NCI-H1048 (cell line): ENCODE measurements at places on chromosomes 4 and X.

DNA sequence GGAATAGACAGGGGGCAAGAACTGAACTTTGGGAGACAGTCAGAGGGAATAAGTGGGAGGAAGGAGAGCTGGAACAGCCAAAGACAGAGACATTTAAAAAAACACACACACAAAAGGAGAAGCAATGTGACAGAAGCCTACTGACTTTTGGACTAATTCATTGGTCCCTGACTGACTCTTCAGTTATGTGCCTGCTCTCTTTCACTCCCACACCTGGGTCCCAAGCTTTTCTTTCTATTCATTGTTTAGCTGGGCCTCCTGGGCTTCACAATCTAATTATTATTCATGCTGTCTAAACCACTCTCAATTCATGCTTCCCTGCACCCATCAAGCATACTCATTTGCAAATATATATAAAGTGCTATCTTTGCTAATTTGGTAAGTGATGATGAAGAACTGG is 139.2 kb upstream of the IRS4 start:
- no peak for DNase-seq

- DNase-seq, result no peak
These were observed 1.7 kb downstream of the CD38 start for GRCh38 chr4:15779809-15780208.

DNA sequence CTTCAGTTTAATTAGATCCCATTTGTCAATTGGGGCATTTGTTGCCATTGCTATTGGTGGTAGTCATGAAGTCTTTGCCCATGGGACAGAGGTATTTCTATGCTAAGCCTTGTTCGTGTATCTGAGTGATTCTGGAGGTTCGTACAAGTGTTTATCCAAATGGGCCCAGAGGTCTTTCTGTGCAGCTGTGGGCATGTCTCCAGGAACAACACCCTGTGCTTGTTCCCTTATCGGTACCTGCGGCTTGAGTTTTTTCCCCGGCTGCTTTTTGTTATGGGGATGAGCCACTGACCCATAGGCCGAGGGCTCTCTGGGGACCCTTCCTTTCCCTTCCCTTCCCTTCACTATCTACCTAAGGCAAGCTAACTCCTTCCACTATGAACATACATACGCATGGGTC is 81.4 kb upstream of the WDR1 start:
- DNase-seq, result no peak

DNA sequence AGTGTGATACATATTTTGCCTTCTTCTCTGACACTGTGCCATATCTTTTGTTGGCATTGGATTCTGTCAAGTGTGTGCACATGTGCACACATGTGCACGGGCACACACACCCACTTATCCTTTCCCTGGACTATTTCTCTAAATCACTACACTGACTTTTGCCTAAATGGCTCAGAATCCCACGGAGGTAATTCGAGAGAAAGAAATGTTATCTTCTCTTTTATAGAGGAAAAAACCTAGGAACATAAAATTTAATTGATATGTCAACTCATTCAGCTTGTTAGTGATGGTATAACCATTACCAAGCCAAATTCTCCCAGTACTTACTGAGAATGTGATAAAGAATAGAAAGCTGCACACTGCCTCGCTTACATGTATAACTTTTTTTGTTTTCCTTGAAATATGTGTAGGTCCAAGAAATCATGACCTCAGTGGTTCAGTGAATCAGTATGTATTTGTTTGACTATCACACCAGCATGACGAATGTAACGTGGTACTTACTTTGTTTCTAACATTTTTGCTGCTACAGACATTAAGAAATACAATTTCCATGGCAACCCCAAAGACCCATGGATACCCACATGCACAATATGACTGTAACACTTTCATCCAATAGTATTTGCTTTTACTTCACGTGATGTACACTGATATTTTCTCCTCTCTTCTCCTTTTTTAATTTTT is 163.0 kb downstream of the PCDH7 start:
- DNase-seq, result no peak

GRCh38 chr4:79788884-79789283 is 284.1 kb downstream of the ANTXR2 start:
- DNase-seq, result no peak

- DNase-seq, result no peak
These were observed 743 bp downstream of the NKAP start for GRCh38 chrX:119942831-119943184.

- no peak for DNase-seq
These were observed 2.7 kb upstream of the ITM2A start for GRCh38 chrX:79369871-79370270.

GRCh38 chrX:20472148-20472547 is 205.4 kb upstream of the RPS6KA3 start:
- DNase-seq, result no peak

DNA sequence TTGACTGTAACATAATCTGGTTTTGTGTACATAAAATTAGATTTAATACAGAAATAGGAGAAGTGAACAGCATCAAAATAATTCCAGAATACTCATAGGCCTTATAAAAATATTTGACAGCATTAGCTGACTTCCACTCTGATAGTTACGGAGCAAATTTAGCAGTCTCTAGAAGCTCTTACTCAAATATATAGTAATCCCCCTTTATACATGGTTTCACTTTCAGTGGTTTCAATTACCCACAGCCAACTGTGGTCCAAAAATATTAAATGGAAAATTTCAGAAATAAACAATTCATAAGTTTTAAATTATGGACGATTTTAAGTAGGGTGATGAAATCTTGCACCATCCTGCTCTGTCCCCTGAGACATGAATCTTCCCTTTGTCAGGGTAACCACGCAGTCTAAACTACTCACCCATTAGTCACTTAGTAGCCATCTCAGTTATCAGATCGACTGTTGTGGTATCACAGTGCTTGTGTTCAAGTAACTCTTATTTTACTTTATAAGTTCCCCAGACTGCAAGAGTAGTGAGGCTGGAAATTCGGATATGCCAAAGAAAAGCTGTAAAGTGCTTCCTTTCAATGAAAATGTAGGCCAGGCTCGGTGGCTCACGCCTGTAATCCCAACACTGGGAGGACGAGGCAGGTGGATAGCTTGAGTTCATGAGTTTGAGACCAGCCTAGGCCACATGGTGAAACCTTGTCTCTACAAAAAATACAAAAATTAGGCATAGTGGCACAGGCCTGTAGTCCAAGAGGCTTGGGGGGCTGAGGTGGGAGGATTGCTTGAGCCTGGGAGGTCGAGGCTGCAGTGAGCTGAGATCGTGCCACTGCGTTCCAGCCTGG is 17.2 kb upstream of the RTL9 start:
- DNase-seq, result no peak

- no peak for DNase-seq
These were observed 224.1 kb downstream of the SHROOM3 start for GRCh38 chr4:76659103-76659490.

DNA sequence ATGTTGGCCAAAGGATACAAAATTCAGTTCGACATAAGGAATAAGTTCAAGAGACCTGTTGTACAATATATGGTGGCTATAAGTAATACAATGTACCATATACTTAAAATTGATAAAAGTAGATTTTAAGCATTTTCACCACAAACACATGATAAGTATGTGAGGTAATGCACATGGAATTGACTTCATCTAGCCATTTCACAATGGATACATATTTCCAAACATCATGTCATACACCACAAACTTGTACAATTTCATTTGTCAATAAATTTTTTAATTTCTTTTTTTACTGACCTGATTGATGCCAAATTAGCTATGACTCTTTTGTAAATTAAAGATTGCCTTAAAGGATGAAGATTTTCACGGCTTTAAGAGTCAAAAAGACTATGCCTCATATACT is 103.1 kb upstream of the VCX2 start:
- no peak for DNase-seq

GRCh38 chr4:185774845-185775680 is 36.9 kb downstream of the SORBS2 start:
- DNase-seq, result no peak

GRCh38 chr4:176939445-176939844 is 146.7 kb upstream of the VEGFC start:
- no peak for DNase-seq

- DNase-seq, result no peak
These were observed 1.1 kb upstream of the TMEM164 start for GRCh38 chrX:110001740-110002299.

GRCh38 chr4:23539969-23540569 is 349.8 kb downstream of the PPARGC1A start:
- no peak for DNase-seq

- no peak for DNase-seq
These were observed 42.5 kb downstream of the VGLL1 start for GRCh38 chrX:136574548-136574947.

- no peak for DNase-seq
These were observed 15.0 kb downstream of the TRPC5 start for GRCh38 chrX:112067601-112068000.

- no peak for DNase-seq
These were observed 37.3 kb downstream of the DCUN1D4 start for GRCh38 chr4:51880016-51880915.

GRCh38 chr4:183993676-183994075 is 88.6 kb downstream of the STOX2 start:
- no peak for DNase-seq

- DNase-seq, result no peak
These were observed 31.9 kb downstream of the RHOH start for GRCh38 chr4:40228497-40229365.

DNA sequence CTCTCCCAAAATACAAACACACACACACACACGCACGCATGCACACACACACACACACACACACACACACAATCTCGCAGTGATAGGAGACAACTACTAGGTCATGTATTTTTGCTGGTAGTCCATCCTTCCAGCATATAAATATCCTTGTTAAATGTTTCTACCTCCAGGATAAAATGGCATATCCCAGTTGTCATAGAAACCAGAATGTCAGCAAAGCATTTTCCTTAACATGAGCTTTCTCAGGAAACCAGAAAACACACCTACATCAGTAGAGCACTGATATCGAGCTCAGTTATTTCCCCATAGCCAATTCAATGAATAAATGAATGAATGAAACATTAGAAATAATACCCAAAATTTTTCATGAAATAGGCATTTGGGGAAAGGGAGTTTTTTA is 115.7 kb downstream of the PWWP3B start:
- DNase-seq, result no peak

DNA sequence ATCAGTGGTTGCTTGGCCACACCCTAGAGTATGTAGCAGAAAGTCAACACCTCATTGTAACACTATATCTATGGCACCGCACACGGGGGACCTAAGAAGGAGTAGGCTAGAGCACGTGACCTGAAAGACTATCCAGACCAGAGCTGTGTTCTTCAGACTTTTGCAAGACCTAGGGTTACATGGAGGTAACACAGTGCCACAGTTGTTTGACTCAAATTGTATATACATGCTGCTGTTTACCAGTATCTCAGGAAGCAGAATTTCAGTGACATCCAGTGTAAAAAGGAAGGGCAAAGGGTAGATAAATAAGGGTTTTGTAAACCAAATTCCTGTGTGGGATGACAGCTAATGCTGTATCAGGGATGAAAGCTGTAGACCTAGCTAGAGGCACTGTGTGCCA is 30.2 kb downstream of the PNMA6A start:
- DNase-seq, result no peak

DNA sequence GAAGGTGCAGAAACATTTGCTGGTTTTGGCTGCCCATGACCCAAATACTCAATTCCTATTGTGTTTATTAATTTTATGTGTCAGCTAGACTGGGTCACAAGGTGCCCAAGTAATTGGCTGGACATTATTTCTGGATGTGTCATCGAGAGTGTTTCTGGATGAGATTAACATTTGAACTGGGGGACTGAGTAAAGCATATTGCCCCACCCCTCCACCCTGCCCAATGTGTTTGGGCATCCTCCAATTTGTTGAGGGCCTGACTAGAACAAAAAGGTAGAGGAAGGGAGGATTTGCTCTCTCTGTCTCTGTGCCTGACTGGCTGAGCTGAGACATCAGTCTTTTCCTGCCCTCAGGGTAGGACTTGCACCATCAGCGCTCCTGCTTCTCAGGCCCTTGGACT is 29.7 kb upstream of the LCORL start:
- no peak for DNase-seq

DNA sequence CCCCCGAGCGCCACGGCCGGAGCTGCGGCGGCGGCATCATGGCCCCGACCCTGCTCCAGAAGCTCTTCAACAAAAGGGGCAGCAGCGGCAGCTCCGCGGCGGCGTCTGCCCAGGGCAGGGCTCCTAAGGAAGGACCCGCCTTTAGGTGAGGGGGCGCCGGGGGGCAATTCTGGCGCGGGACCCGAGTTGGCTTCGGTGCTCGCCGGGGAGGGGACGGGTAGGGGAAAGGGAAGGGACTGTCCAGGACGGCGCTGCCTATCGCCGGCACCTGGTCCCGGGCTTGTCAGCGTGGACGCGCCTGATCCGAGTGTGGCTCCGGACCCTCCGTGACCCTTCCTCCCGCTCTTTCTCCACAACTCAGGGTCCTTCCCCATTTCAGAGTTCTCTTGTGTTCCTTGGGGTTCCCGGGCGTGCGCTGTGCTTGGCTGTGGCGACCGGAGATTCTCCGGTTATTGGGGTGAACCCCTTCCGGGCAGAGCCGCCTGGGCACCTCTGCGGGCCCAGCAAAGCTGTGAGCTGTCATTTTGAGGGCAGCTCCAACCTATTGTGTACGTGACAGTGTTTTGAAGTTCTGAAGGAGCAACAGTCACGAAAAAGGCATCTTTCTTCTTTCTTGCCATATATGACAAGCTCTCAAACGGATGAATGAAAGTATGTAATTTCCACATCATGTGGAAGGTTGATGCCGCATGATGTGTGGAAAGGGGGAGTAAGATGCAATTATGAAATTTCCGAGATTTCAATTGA is 522 bp downstream of the FNIP2 start:
- DNase-seq, result no peak

- DNase-seq, result no peak
These were observed 84.0 kb upstream of the PPP2R3B start for GRCh38 chrX:470686-471085.

DNA sequence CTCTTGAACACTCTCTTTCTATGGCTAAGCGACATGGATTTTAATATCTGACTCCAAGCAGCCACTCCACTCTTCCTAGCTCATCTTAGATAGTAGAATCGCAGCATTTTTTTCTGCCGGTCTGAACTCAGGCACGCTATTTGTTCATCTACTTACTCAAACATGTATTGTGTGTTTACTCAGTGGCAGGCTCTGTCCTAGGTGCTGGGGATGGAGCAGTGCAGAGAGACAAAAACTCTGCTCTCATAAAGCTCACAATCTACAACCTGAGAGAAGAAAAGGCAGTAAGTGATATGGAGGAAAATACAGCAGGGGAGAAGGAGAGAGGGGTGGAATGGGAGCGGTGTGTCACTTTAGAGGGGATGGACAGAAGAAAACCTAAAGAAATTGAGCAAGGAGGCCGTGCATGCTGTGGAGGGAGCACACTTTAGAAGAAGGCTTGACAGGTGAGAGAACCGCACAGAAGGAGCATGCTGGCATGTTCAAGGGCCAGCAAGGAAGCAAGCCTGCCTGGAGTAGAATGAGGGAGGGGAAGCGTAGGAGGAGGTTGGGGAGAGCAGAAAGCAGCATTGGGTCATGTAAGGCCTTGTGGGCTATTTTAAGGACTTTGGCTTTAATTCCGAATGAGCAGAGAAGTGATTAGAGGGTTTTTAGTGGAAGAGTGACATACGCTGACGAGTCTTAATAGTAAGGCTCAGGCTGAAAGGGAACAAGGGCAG is 132.0 kb downstream of the ANK2 start:
- no peak for DNase-seq

GRCh38 chrX:12563121-12563520 is 228.1 kb upstream of the PRPS2 start:
- DNase-seq, result no peak

- DNase-seq, result no peak
These were observed at the start of gene GAB3 for GRCh38 chrX:154750301-154751202. GAB3 (minus strand) TSS chrX:154751077; CDS start chrX:154751025, 52 bp downstream.

- no peak for DNase-seq
These were observed 187.0 kb upstream of the S100G start for GRCh38 chrX:16462912-16463311.
